Naive thymus-derived CD8-positive, alpha-beta T cell (primary cell): ENCODE measurements at places on chromosomes 6 and 20.

DNA sequence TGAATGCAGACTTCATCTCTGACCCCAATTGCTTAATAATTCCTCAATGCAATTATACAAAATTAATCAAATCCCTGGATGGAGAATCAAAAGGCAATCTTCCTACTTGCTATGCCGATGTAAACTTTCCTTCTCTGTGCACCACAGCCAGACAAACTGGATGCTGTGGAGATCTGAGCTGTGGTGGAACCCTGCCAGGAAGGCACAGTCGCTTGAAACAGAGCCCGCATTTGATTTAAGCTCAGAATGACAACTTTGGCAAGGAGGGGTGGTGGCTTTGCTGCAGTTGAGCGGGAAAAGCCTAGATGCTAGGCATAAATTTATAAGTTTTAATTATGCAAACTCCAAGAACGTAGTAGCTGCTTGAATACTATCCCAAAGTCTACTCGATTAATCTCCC lies 190.8 kb downstream of the MTFR2 start:
- no peak for DNase-seq

- DNase-seq = no peak
Measured at GRCh38 chr6:87858440-87858839, 156.4 kb upstream of the AKIRIN2 start.

GRCh38 chr6:44738601-44739146 lies 351.2 kb downstream of the CDC5L start:
- DNase-seq = no peak

DNA sequence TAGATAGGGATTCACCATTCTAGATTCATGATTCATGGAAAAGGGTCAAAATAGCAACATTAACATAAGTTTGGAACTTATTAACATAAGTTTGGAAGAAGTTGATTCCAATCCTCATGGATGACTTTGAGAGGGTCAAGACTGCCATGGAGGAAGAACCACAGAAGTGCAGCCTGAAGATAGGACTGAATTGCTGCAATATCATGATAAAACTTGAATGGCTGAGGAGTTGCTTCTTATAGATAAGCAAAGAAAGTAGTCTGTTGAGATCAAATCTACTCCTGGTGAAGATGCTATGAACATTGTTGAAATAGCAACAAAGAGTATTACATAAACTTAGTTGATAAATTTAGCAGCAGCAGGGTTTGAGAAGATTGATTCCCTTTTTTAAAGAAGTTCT lies 62.2 kb downstream of the GMDS start:
- DNase-seq = no peak

DNA sequence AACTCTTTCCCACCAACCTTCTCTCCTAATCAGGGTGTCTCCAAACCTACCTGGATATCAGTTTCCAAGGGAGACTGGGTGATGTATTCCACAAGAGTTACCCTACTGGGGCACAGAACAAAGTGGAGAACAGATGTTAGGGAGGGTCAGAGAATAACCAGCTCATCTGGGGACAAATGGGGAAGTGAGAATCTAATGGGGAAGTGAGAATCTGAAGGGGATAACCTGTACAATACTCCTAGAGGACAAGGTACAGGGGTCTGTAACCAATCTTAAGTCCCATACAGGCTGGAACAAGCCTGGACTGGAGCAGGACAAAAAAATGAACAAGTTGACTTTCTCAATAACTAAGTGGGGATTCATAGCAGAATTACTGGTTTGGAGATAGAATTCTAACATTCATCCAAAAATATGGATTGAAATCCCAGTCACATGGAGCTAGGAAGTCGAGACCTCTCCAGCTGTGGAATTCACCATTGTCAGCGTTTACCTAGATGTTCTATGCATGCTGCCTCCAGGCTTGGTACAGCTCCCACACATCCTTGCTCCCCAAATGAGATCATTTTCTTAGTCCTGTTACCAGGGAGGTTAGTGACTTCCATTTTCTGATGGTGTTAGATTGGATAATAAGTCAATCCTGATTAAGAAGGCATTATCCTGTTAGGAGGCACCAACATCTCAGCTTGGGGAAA lies 214.8 kb upstream of the MOCS1 start:
- no peak for DNase-seq

DNA sequence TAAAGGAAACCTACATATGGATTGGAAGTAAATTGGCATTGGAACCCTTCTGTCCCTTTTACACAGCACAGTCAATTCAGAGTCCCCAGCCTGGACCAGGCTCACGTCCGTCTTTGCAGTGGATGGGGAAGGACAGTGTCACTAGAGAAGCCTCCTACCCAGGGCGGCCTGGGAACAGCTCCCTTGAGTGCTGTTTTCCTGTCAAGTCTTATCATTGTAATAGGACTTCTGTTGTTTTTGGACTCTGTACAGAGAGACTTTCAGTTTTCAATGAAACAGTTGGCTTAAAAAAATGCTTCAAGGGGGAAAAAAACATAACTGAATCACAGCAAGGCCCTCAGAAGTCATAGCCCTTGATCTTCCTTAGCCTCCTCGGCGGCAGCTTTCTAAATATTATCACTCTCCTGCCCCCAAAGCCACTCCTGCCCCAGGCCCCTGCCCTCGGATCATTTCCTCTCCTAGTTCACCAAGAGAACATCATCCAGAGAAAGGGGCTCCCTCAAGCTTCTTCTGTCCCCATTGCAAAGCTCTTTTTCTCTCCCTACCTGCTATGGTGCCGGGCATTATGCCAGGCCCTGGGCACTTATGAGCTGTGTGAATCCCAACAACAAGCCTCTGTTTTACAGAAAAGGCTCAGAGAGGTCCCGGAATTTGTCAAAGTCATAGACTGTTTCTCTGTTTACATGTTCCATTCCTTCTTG lies 37.8 kb upstream of the CNKSR3 start:
- DNase-seq = no peak
